ENCODE measurements at places on chromosomes 3 and 15.

GRCh38 chr3:107523289-107523538 is 452 bp downstream of the BBX start:
- DNase-seq: peak; percentile 62

GRCh38 chr3:63946753-63947152 is 34.6 kb upstream of the SCAANT1 start:
- no peak for DNase-seq

GRCh38 chr3:170738766-170739165 is 131.2 kb downstream of the RPL22L1 start:
- no peak for DNase-seq

DNA sequence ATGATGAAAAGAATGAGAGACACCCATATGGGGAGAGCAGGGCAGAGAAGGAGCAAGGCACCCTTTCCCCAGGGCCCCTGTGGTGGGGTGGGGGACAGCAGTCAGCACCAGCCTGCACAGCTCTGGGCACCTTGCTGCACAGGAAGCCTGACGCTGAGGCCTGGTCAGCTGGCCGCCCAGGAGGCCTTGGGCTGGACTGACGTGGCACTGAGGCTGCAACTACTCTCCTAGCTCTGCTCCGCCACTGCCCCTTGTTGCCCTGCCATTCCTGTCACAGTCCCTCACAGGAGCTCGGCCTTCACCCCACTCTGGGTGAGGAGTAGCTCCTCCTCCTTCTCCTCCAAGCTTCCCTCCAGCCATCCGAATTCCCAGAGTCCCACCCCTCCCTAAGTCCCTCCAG is 99.7 kb downstream of the CPN2 start:
- DNase-seq: no peak

DNA sequence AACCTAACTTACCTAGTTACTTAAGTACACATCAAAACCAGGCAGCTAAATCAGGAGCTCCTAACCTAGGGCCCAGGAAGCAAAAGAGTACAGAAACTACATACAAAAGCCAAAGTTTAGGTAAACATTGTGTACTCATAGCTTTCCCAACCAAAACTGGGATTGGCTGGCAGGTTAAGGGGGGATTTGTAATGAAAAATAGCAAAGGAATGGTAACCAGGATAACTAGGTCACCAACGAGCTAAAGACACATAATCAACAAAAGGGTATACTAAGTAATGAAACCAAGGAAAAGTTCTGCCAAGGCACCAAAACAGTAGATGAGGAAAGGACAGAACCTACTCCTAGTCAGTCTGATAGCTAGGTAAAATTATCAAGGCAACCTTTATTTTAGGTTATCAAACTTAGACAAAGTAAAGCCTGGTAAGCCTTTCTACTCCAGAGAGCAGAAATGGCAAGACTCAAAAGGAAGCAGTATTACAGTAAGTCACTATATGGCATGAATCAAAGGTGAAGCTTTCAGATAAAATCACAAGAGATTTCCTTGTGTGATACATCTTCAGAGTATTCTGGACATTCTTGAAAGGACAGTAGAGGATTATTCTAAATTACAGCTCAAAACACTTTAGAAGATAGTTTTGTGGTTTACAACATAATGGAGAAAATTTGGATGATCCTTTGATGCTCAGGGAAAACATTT is 10.2 kb downstream of the TRA2B start:
- DNase-seq: no peak
